ENCODE measurements at places on chromosomes 1 and 21.

DNA sequence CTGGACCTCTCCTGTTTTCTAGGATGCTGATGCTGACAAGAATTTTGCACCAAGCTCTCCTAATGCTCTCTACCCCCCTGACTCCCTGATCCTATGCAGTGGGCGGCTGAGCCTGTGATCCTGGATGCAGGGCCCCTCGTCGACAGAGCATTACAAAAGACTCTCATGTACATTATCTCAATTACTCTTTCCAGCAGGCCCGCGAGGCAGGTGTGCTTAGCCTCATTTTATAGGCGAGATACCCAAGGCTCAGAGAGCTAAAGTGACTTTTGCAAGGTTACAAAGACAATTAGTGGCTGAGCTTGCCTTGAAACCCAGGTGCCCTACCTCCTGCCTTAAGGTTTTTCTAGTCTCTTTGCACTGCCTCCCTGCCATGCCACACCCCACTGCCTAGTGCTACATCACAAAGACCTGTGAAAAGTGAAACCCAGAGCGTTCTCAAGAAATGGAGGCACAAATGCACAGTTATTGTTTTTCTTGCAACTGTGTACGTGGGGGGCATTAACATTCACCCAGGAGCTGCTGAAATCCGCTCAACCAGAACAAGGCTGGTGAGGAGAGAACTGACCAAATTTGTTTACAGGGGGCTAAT is 10.0 kb upstream of the C8A start:
- DNase-seq: no peak

GRCh38 chr1:90371448-90371813 is 345.7 kb downstream of the BARHL2 start:
- DNase-seq: no peak

DNA sequence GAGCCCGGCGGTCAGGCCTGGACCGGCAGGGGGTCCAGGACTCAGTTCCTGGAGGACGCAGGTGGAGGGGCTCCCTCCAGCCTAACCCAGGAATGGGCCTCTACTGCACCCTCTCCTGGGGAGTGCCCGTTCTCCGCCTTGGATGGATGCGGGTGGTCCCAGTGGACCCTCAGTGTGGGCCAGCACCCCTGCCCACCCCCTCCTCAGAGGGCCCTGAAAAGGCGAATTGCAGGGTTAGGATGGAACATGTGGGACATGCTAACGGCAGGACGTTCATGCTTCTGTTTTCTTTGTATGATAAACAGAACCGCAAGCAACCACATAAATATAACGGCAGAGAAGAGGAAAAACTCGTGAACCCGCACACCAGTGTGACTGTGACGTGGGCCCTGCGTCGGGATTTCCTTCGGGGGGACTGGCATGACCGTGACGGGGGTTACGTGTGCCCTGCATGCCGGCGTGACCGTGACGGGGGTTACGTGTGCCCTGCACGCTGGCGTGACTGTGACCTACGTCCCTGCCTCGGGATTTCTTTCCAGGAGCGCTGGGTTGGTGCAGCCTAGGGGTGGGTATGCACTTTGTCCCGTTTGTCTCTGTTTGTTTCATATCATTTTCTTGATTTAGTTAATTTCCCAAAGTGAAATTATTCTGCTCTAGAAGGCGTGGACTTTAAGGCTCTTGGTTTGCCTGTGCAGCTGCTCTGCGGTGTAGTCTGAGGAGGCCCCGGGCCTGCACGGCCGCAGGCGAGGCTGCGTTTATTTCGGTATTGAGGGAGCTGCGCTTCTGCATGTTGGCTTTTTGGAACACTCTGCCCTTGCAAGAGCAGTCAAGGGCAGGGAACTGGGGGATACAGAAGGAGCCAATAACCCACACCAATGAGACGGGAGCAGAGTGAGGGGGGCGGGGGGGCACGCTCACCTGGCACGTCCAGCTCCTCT is 3.1 kb downstream of the FTCD start:
- no peak for DNase-seq

DNA sequence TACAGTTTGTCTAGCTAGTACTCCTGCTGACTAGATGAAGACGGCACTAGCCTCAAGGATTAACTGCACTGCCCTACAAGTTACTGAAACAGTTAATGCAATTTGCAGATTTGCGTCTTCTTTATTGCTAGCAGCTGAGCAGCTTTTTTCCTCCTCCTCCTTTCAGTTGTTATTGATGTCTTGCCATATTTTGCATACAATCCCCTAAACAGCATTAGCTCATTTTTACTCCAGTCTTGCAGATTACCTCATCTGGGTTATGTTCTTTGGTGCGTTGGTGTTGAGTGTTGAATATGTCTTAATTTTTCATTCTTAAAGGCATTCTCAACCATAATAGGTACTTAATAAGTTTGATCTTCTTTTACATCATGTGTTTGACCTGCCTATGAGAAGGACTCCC is 363.4 kb upstream of the LYPLAL1 start:
- DNase-seq: no peak

- DNase-seq: no peak
These were observed 478 bp downstream of the MAD2L2 start for GRCh38 chr1:11680270-11681070.

GRCh38 chr1:45401524-45401923 is 61.3 kb upstream of the MUTYH start:
- no peak for DNase-seq

- DNase-seq: no peak
These were observed 100.5 kb upstream of the HOOK1 start for GRCh38 chr1:59714219-59714618.

DNA sequence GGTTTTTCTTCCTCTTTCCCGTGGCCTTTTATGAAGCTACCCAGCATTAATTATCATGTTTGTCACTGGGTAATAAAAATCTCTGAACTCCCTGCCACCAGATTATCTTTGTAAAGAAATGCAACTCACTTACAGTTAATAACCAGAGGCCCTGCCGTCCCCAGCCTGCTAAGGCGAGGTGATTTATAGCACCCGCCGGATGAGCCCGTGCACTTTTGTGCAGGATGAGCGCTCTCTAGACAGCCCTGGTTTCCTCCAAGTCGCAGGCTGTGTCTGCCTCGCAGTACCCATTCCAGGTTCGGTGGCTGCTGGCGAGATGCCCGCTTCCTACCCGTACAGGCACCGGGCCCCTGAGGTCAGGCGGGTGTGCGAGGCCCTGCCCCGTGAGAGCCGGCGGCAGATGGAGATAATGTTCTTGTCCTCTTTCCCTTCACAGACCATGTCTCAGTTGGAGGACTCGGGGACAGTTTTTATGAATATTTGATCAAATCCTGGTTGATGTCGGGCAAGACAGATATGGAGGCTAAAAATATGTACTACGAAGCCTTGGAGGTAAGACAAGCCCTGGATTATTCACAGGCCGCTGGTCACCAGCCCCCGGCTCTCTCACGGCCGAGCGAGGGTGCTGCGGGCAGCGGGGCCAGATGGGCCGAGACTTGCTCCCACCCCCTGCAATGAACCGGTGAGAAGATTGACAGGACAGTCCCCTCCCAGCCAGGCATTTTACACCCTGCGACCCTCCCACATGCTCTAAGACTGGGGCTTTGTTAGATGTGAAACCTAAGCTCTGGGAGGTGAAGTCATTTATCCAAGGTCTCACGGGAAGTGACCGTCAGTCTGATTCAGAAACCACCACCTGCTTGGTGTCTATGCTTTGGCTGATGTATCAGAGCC is 28.5 kb upstream of the SELENON start:
- no peak for DNase-seq

DNA sequence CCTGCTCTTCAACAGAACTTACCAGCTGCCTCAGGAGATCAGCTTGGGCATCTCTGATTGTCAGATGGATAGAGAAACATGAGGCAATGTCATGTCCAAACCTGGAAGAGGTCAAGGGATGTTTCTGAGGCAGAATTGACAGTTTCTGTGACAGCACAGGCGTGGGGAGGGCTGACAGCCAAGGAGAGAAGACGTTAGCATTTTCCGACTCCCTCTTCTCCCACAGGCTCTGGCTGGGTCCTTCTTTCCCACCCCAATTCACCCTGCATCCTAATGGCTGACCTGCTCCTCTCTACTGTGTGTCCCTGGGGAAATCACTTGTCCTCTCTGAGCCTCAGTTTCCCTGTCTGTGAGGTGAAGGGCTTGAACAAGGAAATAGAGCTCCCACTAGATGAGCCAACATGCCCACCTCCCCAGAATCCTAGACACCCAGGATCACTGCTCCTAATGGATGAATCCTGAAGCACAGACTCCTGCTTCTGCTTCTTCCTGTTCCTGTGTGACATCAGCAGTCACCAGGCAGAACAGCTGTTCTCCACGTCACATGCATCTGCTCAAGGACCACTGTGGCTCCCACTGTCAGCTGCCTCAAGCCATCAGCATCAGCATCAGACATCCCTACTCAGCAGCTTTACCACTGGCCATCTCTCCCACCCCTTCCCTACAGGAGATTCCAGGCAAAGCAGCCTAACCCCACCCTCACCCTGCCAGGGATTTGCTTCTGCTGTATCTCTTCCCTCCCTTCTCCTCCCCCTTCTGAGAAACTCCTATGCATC is 408.0 kb downstream of the MATN1 start:
- no peak for DNase-seq

- no peak for DNase-seq
These were observed 310.8 kb downstream of the USP25 start for GRCh38 chr21:16040601-16041000.

GRCh38 chr1:201060586-201060985 is 37.1 kb upstream of the KIF21B start:
- no peak for DNase-seq

DNA sequence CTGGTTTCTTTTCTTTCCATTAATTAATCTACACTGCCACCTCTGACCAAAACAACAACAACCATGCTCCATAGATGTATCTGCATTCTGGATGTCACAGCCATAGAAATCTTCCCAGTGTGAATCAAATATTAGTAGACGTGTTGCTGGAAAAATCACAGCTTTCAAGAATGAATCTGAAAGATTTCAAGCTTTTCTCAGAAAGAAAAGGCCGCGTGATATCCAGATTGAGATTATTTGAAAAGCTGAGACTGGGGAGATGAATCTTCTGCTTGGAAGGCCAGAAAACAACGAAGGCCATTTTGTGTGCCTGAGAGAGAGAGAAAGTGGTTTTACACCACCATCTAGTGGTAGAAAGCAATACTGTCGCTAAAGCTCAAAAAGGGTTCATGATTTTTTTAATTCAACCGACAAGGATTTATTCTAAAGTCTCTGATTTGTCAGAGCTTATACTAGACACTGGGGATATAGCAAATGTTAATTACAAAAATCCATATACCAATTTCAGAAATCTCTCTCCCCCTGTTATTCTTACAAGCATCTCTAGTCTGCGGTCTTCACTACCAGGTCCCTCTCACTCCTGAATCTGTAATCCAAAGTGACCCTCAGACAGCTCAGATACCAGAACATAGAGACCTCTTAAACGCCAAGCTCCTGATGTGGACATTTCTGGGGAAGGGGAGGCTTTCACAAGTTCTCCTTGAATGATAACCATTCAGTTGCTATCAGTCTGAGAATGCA is 87.5 kb upstream of the SGIP1 start:
- no peak for DNase-seq

- DNase-seq: no peak
These were observed 186.0 kb downstream of the DYRK1A start for GRCh38 chr21:37552496-37553029.

DNA sequence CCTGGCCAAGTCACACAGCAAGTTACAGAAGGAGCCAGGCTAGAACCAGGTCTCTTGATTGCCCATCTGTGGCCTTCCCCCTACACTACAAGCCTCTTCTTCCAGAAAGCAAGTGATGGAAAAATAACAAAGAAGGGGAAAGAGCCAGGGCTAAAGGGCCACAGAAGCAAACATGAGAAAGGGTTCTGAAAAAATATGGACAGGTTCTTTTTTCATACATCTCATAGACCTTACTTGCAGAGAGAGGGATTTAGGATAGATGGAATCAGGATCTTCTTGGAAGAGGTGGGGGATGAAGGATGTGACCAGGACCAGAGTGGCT is 3.2 kb downstream of the RHBG start:
- DNase-seq: no peak

DNA sequence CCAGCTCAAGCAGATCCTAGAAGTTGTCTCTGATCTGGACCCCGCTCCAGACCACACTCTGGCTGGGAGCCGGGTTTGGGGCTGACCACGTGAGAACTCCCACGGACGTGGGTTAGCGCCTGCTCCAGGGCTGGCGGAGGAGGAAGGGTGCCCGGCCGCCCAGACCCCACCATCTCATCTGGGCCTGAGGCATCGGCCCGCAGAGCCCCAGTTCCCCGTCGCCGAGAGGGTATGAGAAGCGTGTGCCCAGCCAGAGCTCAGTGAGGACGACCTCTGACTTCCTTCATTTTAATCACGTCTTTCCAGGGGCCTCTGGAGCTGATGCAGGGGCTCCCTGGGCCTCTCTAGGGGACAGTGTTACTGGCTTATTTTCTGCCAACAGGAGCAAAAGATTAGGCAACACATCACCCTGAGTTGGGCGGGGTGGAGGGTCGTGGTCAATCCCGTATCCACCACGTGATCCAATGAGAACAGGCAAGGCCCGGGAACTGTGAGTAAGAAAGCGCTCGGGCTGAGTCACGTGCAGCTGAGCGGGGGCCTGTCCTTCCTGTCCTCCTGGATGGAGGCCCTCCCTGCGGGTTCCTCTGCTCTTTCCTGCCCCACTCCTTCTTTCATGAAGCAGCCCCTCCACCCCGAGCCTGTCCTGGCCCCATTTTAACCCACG is 81.1 kb downstream of the SIK1 start:
- peak; percentile 44 for DNase-seq

DNA sequence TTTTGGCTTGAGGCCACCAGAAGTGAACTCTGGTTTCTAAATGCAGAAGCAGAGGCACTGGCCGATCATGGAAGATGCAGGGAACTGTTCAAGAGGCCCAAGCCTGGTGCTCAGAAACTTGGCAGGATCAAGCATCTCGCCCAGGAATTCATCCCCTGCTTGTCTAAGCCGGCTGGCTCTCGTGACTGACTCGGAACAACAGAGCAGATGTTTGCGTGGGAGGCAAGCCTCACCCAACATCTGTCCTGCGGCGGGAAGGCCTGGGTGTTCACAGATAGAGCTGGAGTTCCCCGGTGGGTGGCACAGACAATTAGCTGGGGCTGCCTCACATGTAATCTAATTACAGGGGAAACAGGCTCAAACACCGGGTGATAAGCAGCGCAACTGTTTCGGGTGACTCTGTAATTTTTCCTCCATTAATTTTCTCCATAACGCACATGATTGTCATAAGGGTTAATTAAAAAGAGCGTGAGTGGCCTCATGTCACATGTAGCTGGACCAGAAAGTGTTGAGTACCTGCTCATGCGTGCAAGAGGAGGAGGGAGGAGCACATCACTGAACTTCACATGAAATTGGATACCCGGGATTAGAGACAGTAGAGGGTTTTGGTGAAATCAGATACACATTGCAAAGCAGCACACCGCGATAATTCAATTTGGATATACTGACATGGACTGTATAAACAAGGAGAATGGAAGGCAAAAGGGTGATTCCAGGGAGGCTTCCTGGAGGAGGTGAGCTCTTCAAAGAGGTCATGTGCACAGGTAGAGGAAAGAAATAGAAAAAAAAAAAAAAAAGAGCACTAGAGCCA is 180.0 kb downstream of the ETS2 start:
- peak; percentile 90 for DNase-seq

DNA sequence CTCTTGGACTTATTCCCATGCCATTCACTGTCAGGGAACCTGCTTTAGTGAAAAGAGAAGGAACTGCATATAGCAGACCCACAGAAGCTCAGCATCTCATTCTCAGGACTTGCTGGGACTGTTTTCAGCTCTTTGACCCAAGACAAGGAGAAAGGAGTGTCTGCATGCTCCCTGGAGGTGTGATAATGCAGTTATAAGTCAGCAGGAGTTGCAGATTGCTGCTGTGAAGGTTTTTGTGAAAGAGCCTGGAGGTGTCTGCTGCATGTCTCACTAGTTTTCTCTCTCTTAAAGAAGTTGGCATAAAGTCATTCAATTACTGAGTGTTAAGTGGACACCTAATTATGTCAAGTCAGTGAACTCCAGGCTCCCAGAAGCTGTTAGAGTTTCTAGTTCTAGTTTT is 343.4 kb downstream of the BRINP2 start:
- no peak for DNase-seq

All from AG04450 (cell line).